ENCODE measurements at places on chromosomes 3 and 15.

GRCh38 chr3:40242216-40242615 is 67.3 kb upstream of the EIF1B start:
- DNase-seq, result no peak

GRCh38 chr15:54032066-54032465 is 53.8 kb downstream of the UNC13C start:
- DNase-seq, result no peak

- DNase-seq, result peak; percentile 49
Measured at GRCh38 chr15:43777267-43777914, 625 bp upstream of the ELL3 start.

DNA sequence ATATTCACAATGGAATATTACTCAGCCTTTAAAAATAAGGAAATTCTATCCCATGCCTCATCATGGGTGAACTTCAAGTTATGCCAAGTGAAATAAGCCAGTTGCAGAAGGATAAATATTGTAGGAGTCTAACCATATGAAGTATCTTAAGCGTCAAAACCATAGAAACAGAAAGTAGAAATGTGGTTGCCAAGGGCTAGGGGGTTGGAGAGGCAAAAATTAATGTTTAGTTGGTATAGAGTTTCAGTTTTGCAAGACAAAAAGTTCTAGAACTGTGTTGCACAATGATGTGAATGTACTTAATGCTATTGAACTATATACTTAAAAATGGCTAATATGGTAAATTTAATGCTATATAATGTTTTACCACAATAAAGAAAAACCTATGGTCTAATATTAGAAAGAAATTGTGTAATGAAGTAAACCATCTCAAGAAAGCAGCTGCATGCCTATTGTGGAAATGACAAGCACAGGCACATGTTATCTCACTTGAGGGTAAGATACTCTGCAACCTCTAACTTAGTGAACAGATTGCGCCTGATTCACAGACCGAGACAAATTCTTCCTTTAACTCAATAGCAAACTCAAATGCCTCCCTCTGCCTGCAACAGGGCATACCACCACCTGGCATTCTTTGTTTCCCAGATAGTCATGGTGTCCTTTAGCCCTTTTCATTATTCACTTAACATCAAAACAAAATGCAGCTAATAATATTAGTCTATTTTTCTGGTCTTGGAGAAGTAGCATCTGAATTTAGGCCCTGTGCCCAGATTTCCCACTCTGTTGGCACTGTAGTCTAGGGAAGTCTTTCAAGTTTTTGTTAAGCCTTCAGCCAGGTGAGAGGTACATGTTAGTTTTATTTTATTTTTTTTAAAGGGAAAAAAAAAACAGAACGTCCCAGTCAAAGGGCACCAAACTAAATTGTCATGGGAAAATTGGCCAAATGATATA is 80.2 kb upstream of the ACP3 start:
- no peak for DNase-seq

- DNase-seq, result no peak
Measured at GRCh38 chr3:42051384-42052131, 39.6 kb upstream of the TRAK1 start.

GRCh38 chr3:116306149-116306548 is 139.1 kb downstream of the LSAMP start:
- no peak for DNase-seq

DNA sequence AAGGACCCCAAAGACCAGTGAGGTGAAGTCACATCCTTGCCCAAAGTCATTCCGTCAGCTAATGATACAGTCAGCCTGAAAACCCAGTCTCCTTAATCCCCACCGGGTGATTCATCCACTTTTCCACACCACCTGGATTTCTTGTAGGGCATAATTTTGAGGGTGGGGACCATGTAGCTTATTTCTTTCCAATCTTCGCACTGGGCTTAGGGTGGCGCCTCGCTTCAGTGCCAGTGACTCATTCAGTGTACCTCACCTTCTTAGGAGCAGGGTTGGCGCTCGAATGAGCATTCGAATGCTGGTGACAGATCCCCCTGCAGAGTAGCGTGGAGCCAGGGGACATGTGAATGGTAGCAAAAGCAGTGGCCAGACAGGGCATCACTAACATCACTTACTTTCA is 24.0 kb downstream of the BMF start:
- DNase-seq, result no peak

DNA sequence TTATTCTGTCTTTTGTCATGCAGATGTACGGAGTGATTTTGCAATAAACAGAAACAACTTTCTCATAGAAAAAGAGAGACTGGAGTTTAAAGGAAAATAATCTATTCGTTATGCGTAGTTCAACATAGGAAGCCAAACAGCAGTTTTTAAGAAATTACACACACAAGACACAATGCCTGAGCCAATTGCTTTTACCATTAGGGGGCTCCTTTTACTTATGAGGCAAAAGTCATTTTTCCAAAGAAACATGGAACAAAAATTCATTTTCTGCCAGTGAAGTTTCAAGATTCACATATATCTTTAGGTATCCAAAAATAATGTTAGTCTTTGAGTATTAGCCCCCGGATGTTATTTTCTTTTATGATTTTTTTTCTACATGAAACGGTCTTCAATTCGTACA is 10.7 kb downstream of the CNTN6 start:
- DNase-seq, result no peak

DNA sequence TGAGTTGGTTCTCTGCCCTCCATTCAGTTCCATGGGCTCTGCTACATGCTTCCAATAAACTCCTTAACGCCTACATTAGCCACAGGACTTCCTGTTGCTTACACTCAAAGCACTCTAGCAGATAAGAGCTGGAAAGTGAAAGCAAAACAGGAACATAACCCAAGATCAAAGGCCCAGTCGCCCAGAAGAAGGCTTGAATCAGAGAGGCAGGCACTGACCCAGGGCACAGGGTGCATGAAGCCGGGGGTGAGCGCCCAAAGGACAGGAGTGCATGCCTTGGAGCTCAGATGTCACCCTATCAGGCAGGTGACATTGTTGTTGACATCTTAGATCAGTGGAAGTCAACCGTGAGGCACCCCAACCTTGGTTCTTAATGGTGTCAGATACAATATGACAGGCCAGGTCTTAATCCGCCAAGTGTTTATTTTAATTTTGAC is 235.1 kb downstream of the UACA start:
- DNase-seq, result no peak

Measured in NCI-H748 treated with DMSO at 0.1 percent for 48 hours (cell line).